ENCODE measurements at places on chromosomes 11 and 22.

- no peak for DNase-seq
Observed at GRCh38 chr11:110955776-110956175, 243.5 kb upstream of the ARHGAP20 start.

- DNase-seq, result no peak
Observed at GRCh38 chr11:1920909-1921573, 1.5 kb downstream of the TNNT3 start.

DNA sequence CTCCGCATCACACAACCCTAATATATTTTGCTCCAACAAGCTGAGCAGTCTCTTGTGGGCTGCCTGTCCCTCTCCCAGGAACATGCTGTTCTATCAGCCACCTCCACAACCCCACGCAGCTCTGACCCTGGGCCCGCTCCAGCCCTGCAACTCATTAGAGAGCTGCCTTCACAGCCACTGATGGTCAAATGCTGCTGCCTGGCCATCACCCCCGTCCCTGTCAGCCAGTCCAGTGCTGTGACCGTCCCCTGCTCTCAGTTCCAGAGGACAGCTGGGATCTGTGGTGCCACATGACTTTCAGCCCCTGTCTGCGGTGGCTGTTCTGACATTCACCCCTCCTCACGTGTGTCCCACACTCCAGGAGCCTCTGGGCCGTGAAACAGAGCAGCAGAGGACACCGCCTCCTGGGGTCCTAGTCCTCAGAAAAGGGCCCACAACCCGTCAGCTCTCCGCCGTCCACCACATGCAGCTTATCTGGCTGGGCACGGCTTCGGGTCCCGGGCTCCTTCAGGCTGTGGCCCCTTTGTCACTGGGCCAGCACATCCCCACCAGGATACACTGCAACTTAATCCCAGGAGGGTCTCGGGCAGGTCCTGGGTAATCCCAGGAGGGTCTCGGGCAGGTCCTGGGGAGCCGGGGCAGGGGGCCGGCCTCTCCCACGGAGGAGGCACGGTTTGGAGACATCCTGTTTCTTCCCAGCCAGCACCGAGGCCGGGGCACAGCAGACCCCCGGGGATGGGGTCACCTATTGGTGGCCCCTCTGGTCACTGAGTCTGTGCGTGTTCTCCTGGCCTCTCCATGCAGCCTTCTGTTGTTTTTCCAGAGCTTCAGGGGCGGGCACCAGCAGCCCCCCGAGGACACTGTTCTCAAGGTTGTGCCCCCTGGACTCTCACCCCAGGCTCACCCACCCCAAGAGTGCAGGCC, 15.1 kb downstream of the CRELD2 start:
- DNase-seq, result no peak

- no peak for DNase-seq
Observed at GRCh38 chr11:77051511-77051910, 15.3 kb upstream of the CAPN5 start.

DNA sequence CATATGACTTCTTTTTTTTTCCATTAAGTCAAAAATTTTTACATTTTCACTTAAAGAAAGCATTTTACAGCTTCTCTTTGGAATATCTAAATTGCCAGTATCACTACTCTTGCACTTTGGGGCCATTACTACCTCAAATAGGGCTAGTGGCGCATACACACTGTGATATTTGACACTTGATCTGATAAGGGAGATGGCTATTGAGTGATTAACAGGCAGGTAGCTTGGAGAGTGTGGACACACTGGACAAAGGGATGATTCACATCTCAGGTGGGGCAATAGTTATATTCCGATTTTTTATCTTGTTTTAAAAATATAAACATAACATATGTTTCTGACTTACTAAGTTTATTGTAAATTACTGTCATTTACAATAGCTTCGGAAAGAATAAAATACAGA, 2219.9 kb downstream of the LRRC4C start:
- DNase-seq, result no peak

- no peak for DNase-seq
Observed at GRCh38 chr11:105393326-105393725, 216.5 kb upstream of the GRIA4 start.

GRCh38 chr11:119169282-119169719, 776 bp downstream of the NLRX1 start:
- no peak for DNase-seq

- no peak for DNase-seq
Observed at GRCh38 chr22:50307890-50308596, 597 bp upstream of the PLXNB2 start.

Measured in NCI-H1105 (cell line).